ENCODE measurements at places on chromosomes 6 and 20.

DNA sequence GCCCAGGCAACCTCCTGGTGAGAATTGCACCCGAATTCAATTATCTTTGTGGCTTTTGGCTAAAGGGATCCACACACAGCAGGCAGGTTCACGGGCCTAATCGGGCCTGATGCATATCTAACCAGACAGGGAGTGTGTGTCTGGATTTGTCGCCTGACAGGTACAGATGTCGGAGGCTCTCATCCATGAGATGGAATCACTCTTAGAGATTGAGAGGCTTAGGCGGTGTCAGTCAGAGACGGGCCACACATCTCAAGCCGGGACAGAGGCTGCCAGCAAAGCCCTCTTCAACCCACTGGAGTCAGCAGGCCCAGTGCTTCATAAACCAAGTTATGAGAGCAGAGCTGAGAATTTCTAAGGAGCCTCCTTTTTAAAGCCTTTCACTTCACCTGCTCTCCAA, 247.0 kb downstream of the LRFN2 start:
- no peak for DNase-seq

DNA sequence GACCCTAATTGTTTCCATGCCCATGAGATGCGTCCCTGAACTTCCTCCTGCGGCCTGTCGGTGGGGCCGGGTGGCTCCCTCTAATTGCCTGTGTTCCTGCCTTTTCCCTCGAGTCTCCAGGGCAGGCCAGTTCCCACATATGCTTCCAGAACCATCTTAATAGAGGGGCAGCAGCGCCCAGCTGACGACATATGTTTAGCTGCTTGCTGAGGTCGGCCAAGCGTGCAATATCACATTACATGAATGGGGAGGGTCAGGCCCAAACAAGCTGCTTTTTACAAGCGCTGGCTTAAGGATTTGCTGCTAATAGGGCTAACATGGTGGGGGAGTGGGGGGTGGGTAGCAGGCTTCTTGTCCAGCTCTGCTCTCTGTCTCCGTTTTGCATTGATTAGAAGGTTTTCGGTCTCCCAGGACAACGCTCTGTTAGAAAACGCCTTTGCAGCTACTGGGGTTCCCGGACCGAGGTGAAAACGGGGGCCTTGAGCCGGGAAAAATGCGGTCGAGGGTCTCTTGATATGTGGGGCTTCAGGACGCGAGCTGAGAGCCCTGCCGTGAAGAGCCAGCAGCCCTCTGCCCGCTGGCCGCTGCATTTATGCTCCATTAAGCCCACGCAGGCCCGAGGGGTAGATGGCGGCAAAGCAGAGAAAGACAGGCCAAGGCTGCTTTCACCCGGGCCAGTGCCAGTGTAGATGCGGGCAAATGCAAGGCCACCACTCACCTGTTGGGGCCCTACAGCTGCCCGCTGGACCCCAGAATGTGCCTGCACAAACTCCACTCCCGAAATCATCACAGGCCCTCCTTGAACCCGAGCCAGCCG, 308.5 kb downstream of the BMP7 start:
- DNase-seq, result no peak

DNA sequence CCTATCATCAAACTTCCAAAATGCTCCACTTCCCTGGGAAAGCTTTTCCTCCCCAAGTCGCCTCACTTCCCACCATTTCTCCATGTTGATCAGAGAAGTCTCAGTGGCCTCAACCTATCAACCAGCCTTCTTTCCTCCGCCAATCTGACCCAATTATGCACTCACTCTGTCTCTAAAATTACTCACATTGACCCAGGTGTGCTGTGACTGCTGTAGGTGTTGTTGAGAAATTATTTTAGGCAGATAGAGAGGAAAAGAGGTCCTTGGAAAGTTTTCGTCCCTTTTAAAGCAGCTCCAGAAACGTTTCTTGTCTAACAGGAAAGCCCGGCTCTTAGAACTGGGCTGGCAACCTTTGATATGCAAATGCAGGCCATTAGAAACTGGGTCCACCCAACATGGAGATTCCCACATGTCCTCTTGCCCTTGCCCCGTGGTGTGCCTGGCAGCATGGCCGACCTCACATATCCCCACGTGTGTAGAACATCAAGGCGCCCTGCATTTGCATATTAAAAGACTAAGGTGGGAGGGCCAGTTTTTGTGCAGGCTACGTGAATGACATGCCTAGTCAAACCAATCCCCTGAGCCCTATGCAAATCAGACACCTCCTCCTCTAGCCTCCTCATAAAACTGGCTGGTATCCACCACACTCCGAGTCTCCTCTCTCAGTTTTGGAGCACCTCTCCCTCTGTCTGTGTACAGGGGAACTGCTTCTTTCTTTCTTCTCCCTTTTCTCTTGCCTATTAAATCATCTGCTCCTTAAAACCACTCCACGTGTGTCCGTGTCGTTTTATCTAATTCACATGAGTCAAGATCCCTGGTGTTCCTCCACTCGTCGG, 12.9 kb downstream of the IPCEF1 start:
- DNase-seq, result no peak

GRCh38 chr20:37567671-37568588, 40.3 kb upstream of the BLCAP start:
- DNase-seq, result no peak

GRCh38 chr6:151512481-151512880, 18.7 kb downstream of the CCDC170 start:
- no peak for DNase-seq

DNA sequence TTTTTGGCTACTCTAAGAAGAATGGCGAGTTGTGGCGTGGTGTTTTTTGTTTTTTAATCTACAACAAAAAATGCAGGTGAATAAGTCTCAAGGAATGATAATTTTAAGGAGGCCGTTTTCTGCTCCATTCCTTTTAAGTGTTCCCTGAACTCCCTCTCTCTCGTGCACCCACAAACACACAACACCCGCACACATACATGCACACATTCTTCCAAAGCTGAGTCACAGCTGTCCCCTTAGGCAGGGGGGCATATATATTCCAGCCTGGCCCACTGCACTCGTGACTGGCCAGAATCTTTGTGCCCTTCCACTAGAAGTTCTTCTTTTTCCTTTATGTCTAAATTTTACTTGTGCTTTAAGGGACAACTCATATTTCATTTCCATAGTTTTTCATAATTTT, 405.7 kb downstream of the LMBRD1 start:
- DNase-seq, result no peak

- no peak for DNase-seq
Measured at GRCh38 chr6:1384549-1385128, 4.7 kb upstream of the FOXF2 start.

DNA sequence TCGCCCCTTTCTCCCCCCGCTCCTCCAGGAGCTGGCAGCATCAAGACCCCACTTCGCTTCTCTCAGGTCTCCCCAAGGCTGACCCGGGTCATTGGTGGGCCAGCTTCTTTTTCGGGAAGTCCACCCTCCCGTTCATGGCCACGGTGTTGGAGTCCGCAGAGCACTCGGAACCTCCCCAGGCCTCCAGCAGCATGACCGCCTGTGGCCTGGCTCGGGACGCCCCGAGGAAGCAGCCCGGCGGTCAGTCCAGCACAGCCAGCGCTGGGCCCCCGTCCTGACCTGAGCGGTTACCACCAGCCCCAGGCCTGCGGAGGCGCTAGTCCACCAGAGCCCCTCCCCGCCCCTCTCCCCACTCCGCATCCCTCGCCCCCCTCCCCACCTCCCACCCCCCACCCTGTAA, 1.0 kb downstream of the PPDPF start:
- no peak for DNase-seq

GRCh38 chr20:3459881-3460307, 10.9 kb upstream of the ATRN start:
- no peak for DNase-seq

GRCh38 chr6:158329531-158329930, 17.3 kb downstream of the TULP4 start:
- DNase-seq, result no peak

- no peak for DNase-seq
Measured at GRCh38 chr6:45454008-45454911, 76.5 kb upstream of the SUPT3H start.

- no peak for DNase-seq
Measured at GRCh38 chr20:38123021-38123587, 42.0 kb downstream of the TGM2 start.
